ENCODE measurements at places on chromosomes 1 and 21. TPM values are rescaled to one million over a fixed set of nuclear protein-coding genes. Genes with fewer than 3 reads are reported as not detected.

GRCh38 chr1:166233750-166234366, 67.1 kb upstream of the FAM78B start:
- no peak for DNase-seq

DNA sequence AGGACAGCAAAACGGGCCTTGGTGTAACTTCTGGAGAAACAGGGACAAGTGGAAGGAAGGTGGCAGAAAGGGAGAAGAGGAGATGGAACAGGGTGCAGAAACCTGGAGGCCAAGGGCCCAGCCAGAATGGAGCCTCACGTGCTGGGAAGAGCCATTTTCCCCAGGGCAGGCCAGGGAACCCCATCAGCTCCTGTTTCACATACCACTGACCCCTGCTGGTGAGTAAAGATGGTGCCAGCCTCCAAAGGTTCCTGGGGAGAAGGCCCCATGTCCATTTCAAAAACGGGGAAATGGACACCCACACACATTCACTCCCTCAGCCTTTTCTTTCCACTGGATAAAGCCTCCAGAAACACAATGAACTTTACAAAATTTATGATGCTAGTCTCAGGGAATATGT, 57.6 kb upstream of the JUN start:
- DNase-seq: no peak

The PTGFR gene
- not detected for total RNA-seq

DNA sequence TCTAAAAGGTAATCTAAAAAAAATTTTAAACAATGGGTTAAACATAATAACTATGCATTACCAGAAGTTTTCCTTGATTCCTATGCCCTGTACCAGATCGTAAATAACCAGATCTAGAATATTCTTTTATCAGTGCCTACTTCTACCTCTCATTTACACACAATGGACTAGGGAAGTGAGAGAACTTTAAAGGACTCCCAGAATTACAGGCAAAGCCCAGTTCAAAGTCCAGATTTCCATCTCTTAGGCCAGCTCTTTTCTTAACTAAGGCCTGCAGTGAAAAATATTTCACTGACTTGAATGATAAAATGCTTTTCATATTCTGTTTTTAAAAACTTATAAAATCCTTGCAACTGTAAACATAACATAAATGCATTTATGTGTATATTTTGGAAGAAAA, 32.6 kb downstream of the ESRRG start:
- no peak for DNase-seq

- no peak for DNase-seq
Measured at GRCh38 chr21:45026826-45027225, 47.6 kb upstream of the ADARB1 start.

DNA sequence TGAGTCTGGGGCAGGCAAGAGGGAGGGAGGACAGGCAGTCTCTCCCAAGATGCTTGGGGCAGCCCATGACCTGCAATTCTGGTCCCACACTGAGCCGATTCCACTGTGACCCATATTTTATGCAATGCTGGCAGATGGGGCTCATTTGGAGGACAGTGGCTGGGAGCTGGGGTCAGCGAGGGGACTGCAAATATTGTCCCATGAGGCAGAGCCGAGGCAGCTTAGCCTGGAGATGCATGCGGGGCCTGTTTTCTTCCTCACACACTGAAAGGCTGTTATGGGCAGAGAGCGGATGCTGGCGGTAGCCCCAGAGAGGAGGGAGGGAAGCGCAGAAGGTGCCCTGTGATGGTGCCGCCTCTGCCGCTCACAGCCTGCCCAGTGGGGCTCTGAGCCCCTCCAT, 128.5 kb upstream of the POU3F1 start:
- no peak for DNase-seq

GRCh38 chr1:204191456-204191855, 4.8 kb downstream of the KISS1 start:
- DNase-seq: no peak

The TAS1R1 gene
- not detected for total RNA-seq

GRCh38 chr1:223771469-223771813, 59.1 kb downstream of the CAPN2 start:
- no peak for DNase-seq

DNA sequence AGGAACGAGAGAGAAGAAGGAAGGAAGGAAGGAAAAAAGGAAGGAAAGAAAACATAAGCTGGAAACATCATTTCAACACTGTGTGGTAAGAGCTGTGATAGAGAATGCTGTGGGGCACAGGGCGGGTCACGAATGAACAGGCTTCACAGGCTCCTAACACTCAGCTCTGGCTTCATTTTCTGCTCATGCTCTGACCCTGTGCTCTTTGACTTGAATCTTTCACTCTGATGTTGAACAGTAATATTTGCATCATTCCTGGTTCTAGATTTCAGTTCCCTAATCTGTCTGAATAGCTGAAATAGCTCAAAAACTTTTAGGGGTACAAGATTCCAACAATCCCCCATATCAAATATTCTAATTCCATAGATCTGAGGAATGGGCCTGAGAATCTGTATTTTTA, 207.3 kb downstream of the LHX8 start:
- DNase-seq: no peak

- no peak for DNase-seq
Measured at GRCh38 chr1:29368936-29369932, 132.9 kb downstream of the PTPRU start.

DNA sequence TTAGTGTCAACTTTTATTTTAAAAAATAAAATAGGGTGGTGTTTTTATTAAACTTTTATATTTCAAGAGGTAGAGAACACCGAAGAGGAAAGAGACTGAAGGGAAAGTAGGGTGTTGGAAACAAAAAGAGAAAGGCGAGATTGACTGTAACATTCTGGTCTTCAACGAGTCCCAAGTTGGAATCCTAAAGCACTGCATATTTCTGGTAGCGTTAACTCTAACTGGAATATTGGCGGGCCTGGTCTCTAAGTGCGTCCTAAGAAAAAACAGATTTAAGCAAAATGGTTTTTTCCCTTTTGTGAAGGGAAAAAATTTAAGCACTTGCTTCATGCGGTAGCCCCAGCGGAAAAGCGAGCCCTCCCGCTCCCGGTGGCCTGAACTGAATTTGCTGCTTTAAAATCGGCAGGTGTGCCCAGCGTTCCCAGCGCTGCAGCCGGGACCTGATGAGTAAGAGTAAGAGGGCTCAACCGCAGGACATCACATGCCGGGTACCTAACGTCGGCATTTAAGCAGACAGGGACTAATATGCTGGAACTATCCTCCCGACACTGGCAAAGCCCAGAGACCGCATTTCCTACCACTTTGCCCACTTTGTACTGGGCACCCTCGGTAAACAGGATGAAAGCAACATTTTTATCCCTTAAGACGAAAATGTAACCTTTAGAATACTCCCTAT, 30.5 kb upstream of the NFIA start:
- DNase-seq: no peak

DNA sequence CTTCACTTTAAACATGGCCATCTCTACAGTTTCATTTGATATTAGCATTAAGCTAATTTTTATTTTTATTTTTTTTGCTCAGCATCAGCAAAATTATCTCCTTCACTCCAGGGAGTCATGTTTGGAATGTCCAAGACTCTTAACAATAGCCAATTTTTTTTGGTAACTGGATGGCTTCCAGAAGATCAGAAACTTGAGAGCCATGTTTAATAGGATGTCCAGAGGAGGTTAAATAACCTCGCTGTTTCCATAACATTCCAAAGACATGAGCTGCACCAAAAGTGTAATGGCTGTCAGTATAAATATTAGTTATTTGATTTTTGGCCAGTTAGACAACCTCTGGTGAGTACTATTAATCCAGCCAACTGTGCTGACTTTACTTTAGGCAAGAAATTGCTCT, 80.7 kb downstream of the DNTTIP2 start:
- DNase-seq: no peak

The TACSTD2 gene
- not detected for total RNA-seq

The SMAP2 gene
- 106 TPM for total RNA-seq

DNA sequence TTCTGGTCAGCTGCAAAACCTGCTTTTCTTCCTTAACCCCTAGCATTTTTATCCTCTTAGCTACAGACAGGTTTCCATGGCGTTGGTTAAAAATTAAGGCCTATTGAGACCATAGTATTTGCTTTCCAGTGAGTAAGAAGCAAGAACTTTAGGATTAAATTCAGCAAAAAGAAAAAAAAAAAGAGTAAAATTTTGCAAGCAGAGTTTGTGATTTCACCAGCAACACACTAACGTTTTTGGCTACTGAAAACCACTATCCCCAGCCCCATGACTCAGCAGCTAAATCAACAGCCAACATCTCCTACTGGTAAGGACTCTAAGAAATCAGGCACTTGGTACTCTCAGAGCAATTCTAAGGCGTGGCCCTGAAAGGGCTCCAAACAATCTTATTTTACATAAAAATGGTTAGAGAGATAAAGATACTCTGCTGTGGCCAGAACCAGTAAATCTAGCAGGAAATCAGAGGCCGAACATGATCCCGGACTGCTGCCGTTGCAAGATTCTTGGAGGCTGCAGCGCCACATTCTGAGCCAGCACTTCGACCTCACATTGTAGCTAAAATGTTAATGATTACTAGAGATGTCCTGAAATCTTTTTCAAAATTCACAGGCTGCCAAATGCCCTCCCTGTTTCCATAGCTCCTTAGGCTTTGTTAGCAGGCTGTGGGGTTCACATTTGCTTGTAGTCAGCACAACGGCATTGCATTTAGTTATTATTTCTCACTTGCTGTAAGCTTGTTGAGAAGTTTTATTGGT, 1.6 kb upstream of the ENO1 start:
- DNase-seq: peak; percentile 76

DNA sequence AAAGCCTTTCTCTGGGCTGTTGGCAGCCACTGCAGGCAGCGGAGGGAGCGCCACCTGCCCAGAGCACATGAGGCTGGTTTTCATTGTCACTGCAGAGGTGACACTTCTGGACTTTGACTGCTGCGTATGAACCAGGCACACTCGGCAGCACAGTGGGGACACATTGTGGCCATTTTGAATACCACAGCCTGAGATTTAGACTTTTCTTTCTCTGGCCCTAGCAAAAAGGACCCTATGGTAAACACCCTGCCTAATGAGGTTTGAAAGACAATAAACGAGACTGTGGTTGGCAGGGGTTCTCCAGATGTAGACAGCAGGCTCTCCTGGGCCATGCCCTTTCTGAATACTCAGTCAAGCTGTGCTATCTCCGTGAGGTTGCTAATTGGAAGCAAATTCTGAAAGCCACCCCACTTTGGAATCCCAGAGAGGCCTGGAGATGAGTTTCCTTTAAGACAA, 12.0 kb upstream of the KCNE2 start:
- peak; percentile 51 for DNase-seq

GRCh38 chr1:90012300-90012699, 17.4 kb downstream of the ZNF326 start:
- DNase-seq: no peak

The FCGR1A gene
- not detected for total RNA-seq

DNA sequence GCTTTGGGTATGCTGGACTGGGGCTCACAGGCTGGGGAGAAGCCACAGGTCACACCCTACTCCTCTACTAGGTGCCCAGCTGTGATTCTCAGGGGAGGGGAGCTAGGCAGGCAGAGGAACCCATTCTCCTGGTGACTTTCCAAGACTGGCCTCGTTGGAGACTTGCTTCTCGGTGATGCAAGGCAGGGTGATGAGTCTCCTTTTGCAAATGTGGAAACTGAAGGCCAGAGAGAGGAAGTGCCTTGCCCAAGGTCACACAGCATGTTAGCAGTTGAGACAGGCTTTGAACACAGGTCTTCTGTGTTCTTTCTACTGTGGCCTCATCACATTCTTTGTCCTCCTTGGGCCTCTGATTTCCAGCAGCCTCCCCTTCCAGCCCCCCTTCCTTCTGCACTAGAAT, 20.5 kb upstream of the C1QA start:
- no peak for DNase-seq

DNA sequence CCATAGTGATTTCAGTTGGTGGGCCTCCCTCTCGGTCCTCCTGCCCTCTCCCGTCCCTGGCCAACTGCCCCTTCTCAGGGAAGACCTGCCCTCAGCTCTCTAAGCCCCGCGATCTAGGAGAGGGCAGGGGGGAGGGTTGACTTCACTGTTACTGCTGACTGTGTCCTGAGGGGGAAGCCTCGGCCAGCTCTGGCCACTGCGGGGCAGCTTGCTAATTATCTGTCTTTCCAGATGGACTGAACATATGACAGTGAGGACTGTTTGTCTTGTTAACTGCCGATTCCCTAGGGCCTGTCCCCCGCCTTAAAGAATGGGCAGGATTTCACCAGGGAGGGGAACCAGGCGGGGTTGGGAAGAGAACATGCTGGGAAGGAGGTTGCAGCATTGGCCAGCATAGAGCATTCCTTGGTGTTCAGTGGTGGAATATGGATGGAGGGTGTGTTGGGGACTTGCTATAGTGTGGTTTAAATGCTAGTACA, 22.9 kb downstream of the NIPAL3 start:
- no peak for DNase-seq

- DNase-seq: no peak
Measured at GRCh38 chr1:163844459-163844858, 522.7 kb downstream of the NUF2 start.

The ACBD3 gene
- total RNA-seq: 19.9 TPM

DNA sequence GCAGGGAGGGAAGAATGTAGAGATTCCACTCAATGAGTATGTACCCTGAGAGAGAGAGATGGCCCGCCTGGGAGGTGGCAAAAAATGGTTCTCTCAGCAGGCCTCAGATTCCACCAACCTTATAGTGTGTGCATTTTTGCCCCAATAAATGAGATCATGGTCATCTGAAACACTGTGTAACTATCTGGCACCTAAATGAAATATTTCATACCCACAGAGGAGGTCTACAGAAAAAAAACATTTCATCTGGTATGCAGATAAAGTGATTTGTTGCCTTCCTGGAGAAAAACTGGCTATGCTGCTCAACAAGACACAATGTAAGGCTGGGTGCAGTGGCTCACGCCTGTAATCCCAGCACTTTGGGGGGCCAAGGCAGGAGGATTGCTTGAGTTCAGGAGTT, 4.9 kb downstream of the TMCO2 start:
- no peak for DNase-seq

The S100A1 gene
- not detected for total RNA-seq

The NUF2 gene
- 81.1 TPM for total RNA-seq

DNA sequence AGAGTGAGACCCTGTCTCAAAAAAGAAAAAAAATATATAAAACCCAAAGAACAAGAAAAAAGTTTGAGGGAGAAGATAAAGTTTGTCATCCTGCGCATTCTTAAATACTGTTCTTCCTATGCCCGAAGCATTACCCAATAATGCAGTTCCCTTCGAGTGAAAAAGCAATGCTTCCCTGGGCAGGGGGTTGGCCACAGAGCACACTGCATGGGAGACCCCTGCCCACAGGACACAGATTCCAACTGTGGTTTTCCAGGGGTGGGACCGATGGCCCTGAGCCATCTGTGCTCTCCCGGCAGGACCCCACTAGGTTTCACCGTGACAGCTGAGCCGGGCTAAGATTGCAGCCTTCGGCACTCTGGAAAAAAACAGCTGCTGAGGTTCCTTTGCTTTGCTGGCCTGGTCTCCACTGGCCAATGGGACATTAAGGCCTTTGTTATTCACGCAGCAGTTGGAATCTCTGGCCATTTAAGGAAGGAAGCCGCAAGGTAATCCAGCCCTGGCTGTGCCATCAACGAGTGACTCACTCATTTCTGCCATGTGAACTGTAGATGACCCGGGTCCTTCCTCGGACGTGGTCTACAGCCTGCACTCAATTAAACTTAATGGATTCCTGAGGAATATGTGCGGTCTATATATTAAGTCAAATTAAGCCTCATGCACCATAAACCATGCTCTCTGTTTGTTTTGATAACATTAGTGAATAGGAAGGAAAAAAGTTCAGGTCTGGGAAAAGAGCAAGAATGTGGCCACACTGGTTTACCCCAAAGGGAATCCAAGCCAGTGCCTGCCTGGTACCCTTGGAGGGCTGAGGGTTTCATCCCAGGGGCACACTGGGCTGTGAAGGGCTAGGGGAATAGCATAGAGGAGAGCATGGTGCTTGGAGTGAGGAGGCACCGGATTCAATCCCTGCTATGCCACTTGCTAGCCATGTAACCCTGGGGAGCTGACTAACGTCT, 163.2 kb downstream of the ZBTB18 start:
- no peak for DNase-seq

Data from activated CD8-positive, alpha-beta T cell treated with anti-CD3 and anti-CD28 coated beads, Interleukin-2, amount 10 ng/mL, durations not matched to agents 7 days and 5 days (primary cell).